Transverse colon (tissue), 4 donors: ENCODE measurements at places on chromosomes 2 and 18. TPM values are rescaled to one million over a fixed set of nuclear protein-coding genes. Genes with fewer than 3 reads are reported as not detected.

Gene GCC2
- 27.5 TPM for total RNA-seq

Gene RGPD3
- total RNA-seq, result not detected

DNA sequence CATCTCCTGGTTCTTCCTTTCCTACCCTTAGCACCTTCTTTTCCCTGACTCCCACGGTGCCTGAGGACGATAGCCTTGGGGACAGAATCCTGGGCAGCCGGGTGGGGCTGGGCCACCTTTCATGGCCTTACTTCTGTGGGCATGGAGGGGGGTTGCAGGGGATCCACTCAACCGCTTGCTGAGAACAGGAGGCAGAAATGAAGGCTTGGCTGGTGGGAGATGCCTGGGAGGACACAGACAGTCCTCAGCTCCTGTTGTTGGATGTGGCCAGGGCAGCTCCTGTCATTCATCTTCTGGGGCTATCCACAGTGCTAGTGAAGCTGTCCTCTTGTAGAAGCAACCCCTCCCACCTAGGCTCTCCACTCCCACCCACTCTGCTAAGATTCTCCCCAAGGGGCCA, 95.5 kb upstream of the CELF4 start:
- H3K27ac ChIP-seq, result no peak overlapping the region
- no peak for DNase-seq
- no peaks in the 10 kb centered on the region for H3K27me3 ChIP-seq

DNA sequence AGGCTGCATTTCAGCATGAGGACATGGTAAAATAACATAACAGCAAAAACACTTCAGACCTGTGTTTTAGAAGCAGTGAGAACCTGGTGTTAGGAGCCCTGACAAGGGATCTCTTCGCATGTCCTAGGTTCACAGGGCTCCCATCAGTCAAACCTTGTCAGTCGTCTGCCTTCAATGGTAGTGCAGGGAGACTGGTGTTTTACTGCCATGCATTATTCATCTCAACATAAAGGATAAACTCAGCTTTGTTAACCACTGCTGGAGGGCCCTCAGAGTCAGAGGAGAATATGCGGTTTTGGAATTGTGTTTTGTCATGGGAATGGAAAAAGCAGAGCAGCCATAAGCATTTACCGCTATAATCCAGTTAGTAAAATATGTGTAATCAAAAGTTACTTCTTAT, 275.9 kb upstream of the GCFC2 start:
- no peaks in the 10 kb centered on the region for H3K27me3 ChIP-seq
- no peak overlapping the region for H3K27ac ChIP-seq
- no peaks in the 10 kb centered on the region for H3K4me1 ChIP-seq
- H3K4me3 ChIP-seq, result no peak overlapping the region
- DNase-seq, result no peak

Gene RBM43
- 4.5 TPM for total RNA-seq

DNA sequence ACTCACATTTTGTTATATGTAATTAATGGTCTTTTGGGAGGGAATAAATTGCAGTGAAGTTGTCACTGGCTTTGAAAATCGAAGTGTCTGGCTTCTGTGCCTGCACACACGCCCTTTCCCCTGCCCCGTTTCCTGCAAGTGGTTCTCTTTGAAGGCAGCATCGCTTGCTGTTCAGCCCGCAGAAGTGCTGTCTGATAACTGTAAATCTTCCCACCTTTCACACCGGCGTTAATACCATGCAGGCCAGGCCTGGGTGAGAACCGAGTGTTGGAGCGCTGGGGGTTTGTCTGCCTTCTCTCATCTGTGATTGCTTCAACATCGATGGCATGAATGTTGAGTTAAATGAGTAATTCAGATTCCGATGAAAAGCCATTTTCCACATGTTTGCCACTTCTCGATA, 37.9 kb upstream of the RPL31 start:
- H3K4me1 ChIP-seq, result no peaks in the 10 kb centered on the region
- peaks cover 4% of the 10 kb centered on the region for H3K36me3 ChIP-seq
- DNase-seq, result no peak
- H3K4me3 ChIP-seq, result no peak overlapping the region

Gene NOSTRIN
- total RNA-seq, result 40.0 TPM

Gene ZAP70
- 8.9 TPM for total RNA-seq

DNA sequence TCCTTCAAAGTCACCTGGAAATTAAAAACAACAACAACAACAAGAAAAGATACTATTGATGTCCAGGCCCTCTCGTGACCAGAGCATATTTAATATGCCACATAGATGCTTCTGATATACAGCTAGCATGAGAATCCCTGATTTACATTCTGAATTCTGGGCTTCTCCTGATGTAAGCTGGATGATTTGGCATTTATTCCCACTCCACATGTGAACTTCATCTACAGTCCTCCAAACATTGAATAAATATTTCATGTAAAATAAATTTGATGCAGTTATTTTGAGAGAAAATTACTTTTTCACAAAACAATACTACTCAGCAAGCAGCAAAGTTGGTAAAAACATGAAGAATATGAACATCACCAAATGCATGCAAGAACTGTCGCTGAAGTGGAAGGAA, 453.2 kb upstream of the SETBP1 start:
- H3K27me3 ChIP-seq, result no peaks in the 10 kb centered on the region
- no peak overlapping the region for H3K4me3 ChIP-seq
- no peak overlapping the region for H3K27ac ChIP-seq
- no peaks in the 10 kb centered on the region for H3K36me3 ChIP-seq
- no peak for DNase-seq

DNA sequence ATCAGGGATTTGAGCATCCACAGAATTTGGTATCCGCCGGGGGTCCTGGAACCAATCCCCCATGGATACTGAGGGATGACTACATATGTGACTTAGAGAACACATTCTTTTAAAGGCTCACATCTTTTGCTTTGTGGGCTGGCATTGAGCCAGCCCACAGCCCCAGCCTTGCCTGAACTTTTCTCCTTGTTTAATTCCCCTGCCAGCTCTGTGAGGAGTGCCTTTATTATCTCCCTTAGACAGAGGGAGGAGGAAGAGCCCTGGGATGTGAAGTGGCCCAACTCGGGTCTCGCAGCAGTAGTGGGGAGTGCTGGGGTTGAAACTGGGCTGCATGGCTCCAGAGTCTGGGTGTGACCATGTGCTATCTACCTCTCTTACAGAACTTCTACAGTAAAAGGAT, 7.6 kb downstream of the TTC39C start:
- no peak for DNase-seq
- peaks cover 6% of the 10 kb centered on the region for H3K4me1 ChIP-seq
- H3K36me3 ChIP-seq, result no peaks in the 10 kb centered on the region
- no peak overlapping the region for H3K27ac ChIP-seq
- no peaks in the 10 kb centered on the region for H3K27me3 ChIP-seq

Gene INO80B
- 46.0 TPM for total RNA-seq

- H3K4me3 ChIP-seq, result no peak overlapping the region
- no peak for DNase-seq
- H3K4me1 ChIP-seq, result no peaks in the 10 kb centered on the region
- no peaks in the 10 kb centered on the region for H3K36me3 ChIP-seq
These were observed 250.9 kb downstream of the DSEL start for GRCh38 chr18:67265464-67266245.

Gene GALM
- total RNA-seq, result 80.6 TPM

DNA sequence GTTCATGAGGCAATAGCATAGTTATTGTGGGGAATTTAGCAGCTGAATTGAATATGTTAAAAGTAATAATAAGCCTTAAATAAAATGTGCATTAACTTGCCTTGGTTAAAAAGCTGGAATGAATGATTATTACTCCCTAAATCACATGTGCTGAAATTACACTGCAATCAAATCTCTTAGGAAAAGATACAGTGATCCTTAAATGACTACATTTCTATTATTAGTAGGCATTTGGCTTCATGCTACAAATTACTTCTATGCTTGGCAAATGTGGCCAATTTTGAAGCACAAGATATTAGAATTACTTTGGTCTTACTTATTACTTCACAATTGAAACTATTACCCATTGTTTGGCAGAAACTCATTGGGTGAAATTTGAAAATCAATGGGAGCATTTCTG, 5.4 kb downstream of the RND3 start:
- DNase-seq, result no peak
- H3K36me3 ChIP-seq, result no peaks in the 10 kb centered on the region
- H3K4me1 ChIP-seq, result peaks cover 52% of the 10 kb centered on the region
- H3K27me3 ChIP-seq, result no peaks in the 10 kb centered on the region

GRCh38 chr2:160952464-160953254, 207.6 kb upstream of the TANK start:
- no peaks in the 10 kb centered on the region for H3K27me3 ChIP-seq

GRCh38 chr2:208285853-208286252, 19.8 kb downstream of the PIKFYVE start:
- H3K27me3 ChIP-seq, result no peaks in the 10 kb centered on the region
- no peaks in the 10 kb centered on the region for H3K4me1 ChIP-seq
- no peak overlapping the region for H3K27ac ChIP-seq
- peaks cover 38% of the 10 kb centered on the region for H3K36me3 ChIP-seq
- no peak overlapping the region for H3K4me3 ChIP-seq
- DNase-seq, result no peak

GRCh38 chr2:138447889-138448570, 53.5 kb upstream of the SPOPL start:
- H3K4me3 ChIP-seq, result no peak overlapping the region
- H3K36me3 ChIP-seq, result no peaks in the 10 kb centered on the region
- H3K27ac ChIP-seq, result no peak overlapping the region
- H3K27me3 ChIP-seq, result no peaks in the 10 kb centered on the region

DNA sequence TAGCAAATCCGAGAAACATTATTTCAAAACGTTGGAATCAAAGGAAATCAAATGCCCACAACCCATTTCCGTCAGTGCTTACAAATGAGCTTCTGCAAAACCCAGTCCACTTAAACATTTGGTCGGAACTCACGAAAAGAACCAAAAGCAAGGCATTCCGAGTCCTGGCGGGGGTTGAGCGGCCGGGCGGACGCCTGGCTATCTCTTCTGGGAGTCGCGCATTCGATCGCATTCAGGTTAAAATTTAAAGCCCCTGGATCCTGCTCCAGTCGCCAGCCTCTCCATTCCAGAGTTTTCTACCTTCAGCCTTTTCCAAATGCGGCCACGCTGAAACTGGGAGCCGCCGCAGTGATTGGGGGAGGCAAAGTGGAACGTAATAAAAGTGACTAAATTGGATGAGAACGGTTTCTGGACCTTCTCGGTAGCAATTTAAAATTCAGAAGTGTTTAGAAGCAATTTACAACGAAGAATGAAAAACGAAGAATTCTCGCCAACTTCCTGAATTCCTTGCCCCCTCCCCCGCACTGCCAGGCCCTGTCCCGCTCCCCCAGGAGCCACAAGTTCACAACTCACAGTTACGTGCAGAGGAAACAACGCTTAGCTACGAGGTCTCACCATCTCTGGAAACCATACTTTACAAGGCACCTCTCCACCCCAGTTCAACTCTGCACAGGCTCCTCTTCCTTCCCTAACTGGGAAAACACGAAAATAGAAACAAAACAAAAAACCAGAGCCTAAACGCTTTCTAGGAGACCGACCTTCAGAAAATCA, 1.7 kb upstream of the GATA6 start:
- peak; percentile 60 for DNase-seq
- H3K27me3 ChIP-seq, result peaks cover 98% of the 10 kb centered on the region
- peak overlapping the region; percentile 82 for H3K4me3 ChIP-seq
- H3K4me1 ChIP-seq, result peaks cover 7% of the 10 kb centered on the region
- H3K27ac ChIP-seq, result peak overlapping the region; percentile 94

Gene ZBTB7C
- 38.8 TPM for total RNA-seq

Gene FAP
- 2.0 TPM for total RNA-seq

DNA sequence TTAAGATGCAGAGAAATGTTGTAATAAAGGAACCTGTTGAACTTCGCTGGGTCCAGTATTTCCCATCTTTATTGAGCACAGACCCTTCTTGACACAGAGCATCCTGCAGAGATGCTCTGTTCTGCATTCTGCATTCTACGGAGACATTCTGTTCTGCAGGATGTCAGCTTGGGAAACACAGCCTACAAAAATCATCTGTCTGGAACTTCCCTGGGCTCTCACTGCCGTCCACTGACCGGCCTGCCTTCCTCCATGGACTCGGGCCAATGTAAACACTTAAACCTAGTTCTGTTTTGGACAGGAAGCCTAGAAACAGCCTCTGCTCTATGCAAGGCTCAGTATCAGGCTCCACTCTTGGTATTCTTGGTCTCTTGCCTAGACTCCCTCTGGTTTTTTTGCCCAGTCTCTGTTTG, 90.0 kb upstream of the PPP1CB start:
- no peak overlapping the region for H3K4me3 ChIP-seq
- H3K27me3 ChIP-seq, result no peaks in the 10 kb centered on the region
- peaks cover 90% of the 10 kb centered on the region for H3K4me1 ChIP-seq
- H3K36me3 ChIP-seq, result no peaks in the 10 kb centered on the region

GRCh38 chr18:67540559-67540958, 24.0 kb upstream of the DSEL start:
- H3K27me3 ChIP-seq, result no peaks in the 10 kb centered on the region
- no peaks in the 10 kb centered on the region for H3K4me1 ChIP-seq
- no peak overlapping the region for H3K4me3 ChIP-seq
- DNase-seq, result no peak

Gene KCNG2
- total RNA-seq, result 6.7 TPM

DNA sequence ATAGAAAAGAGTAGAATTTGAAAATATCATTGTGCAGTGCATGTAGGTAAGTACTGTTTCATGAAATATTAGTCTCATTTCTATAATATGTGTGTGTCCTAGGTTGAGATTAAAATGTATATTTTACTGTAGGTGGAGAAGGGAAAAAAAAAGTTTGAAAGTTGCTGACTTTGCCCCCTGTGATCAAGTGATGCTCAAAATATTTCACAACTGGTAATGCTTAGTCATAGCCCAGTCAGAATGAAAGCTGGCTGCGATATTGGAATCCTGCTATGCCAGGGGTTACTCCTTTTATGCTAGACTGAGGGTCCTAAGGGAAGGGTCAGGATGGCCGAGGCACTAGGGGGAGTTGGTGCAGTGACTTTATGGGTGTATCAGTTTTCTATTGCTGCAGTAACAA, 19.5 kb upstream of the CFAP36 start:
- no peaks in the 10 kb centered on the region for H3K36me3 ChIP-seq
- H3K4me1 ChIP-seq, result no peaks in the 10 kb centered on the region
- no peak for DNase-seq
- no peaks in the 10 kb centered on the region for H3K27me3 ChIP-seq
- no peak overlapping the region for H3K4me3 ChIP-seq

GRCh38 chr18:3219241-3219630, 532 bp downstream of the MYOM1 start:
- H3K36me3 ChIP-seq, result no peaks in the 10 kb centered on the region
- H3K4me1 ChIP-seq, result peaks cover 18% of the 10 kb centered on the region
- no peak for DNase-seq
- no peak overlapping the region for H3K4me3 ChIP-seq
- H3K27ac ChIP-seq, result peak overlapping the region; percentile 81
- H3K27me3 ChIP-seq, result no peaks in the 10 kb centered on the region

Gene MEIS1
- total RNA-seq, result 30.7 TPM

DNA sequence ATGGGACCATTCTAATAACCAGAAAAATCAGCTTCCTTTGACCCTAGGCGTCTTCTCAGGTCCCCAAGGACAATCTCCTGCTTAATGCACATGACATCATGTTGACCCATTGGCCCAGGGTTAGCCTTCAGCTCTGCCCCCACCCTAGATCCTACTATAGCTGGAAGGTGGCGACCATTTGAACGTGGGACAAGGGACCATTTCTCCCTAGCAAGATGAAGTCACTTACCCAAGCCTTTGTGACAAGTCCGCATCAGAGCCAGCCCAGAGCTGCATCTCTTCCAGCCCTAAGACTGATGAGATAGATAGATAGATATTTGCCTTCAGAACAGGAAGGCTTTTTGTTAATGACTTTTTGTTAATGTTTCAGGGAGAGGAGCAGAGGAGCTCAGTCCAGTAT, 28.2 kb upstream of the TAF1B start:
- H3K36me3 ChIP-seq, result no peaks in the 10 kb centered on the region
- H3K4me3 ChIP-seq, result no peak overlapping the region
- no peak overlapping the region for H3K27ac ChIP-seq
- no peaks in the 10 kb centered on the region for H3K27me3 ChIP-seq

Gene IL36G
- total RNA-seq, result not detected

- H3K36me3 ChIP-seq, result no peaks in the 10 kb centered on the region
- no peak for DNase-seq
- H3K27ac ChIP-seq, result no peak overlapping the region
- H3K4me1 ChIP-seq, result no peaks in the 10 kb centered on the region
- no peak overlapping the region for H3K4me3 ChIP-seq
- H3K27me3 ChIP-seq, result no peaks in the 10 kb centered on the region
These were observed 81.0 kb downstream of the TPO start for GRCh38 chr2:1494257-1494656.
